ENCODE measurements at places on chromosomes 11 and 22.

DNA sequence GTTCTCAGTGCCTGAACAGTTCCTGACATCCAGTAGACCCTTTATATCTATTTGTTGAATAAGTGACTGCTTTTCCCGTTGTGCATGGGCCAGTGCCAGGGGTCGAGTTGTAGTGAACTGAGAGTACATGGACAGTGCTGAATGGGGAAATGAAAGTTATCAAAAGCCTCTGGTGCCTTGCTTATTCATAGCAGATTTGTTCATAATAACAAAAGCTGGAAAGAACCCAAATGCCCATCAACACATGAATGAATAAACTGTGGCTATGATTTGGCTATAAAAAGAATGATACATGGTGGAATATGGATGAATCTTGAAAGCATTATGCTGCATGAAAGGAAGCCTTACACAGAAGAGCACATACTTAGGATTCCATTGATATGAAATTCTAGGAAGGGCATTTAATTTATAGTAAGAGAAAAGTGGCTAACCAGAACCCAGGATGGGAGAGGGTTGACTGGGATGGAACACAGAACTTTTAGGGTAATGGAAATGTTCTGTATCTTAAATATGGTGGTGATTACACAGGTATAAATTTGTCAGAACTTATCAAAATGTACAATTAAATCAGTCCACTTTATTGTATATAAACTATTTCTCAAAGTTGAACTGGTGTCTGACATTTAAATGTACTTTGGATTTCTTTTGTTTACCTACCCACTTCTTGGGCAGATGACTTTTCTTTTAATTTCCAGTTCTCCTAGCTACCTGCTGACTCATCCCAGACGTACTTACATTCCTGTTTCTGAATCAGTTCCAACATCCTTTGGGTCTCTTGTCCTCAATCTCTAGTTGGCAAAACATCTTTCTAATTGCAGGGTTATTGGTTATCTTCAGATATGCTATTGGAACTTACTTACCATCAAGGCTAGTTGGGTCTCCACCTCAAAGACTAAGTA is 42.8 kb downstream of the PACS1 start:
- no peak for DNase-seq

DNA sequence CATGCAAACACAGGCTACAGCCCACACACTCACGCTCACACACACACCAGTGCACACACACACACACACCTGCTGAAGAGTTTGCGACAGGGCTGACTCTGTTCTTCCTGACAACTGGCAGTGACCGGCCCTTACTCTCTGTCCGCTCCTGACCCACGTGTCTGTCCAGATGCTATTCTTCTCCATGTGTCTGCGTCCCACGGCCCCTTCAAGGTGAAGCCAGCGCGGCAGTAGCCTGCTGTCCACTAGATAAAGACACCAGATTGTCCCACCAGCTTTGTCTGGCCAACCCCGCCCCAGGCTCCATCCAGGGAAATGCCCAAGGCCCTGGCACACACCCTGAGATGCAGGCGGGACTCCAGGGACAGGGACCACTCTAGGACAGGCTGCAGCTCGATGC is 713.9 kb downstream of the BRD1 start:
- DNase-seq: no peak

DNA sequence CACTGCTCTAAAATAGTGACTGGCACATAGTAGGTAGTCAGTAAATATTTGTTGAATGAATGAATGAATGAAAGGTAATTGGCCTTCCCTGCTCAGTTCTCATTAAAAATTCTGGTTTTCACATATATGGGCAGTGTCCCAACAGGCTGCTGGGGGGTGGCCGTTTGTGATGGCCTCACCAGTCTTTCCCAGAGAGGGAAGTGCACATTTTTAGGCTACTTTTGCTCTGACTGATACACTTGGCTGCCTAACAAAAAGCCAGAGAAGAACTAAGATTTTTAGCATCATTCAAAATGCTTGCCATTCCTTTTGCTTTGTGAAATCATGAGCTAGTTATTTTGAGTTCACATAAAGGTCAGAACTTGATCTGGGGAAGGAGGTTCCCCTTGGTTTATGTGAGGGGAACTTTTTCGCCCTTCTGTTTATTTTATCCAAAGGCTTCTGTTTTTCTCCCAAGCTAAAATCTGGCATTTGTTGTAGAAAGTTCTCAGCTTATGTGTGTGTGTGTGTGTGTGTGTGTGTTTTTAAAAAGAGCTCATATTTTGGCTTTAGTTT is 83.1 kb downstream of the PTPRJ start:
- no peak for DNase-seq

GRCh38 chr11:2472428-2473186 is 27.8 kb downstream of the KCNQ1 start:
- DNase-seq: no peak

GRCh38 chr22:27300536-27301285 is 500.8 kb downstream of the MN1 start:
- no peak for DNase-seq

GRCh38 chr11:118132385-118133151 is 20.1 kb downstream of the SCN4B start:
- DNase-seq: no peak

DNA sequence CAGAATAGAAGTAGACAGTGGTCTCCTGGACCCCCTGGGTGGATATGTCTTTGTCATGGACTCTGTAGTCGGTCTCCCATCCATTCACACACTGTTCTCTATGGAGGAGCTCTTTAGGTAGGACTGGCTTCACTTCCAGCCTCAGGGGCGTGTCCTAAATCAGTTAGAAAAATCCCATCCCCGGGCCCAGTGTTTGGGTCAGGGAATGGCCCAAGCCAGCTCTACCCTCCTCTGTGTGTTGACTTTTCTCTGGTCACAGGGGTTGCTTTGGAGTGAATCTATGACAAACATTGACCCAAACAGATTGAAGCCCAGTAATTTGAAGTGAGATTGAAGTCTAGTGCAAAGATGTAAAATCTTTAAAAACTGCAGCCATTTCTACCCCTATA is 34.0 kb downstream of the WEE1 start:
- no peak for DNase-seq

GRCh38 chr11:101444164-101444563 is 139.6 kb downstream of the TRPC6 start:
- DNase-seq: no peak

- DNase-seq: no peak
Observed at GRCh38 chr22:40326905-40327735, 19.2 kb upstream of the ADSL start.
